ENCODE measurements at places on chromosomes 2 and 18.

DNA sequence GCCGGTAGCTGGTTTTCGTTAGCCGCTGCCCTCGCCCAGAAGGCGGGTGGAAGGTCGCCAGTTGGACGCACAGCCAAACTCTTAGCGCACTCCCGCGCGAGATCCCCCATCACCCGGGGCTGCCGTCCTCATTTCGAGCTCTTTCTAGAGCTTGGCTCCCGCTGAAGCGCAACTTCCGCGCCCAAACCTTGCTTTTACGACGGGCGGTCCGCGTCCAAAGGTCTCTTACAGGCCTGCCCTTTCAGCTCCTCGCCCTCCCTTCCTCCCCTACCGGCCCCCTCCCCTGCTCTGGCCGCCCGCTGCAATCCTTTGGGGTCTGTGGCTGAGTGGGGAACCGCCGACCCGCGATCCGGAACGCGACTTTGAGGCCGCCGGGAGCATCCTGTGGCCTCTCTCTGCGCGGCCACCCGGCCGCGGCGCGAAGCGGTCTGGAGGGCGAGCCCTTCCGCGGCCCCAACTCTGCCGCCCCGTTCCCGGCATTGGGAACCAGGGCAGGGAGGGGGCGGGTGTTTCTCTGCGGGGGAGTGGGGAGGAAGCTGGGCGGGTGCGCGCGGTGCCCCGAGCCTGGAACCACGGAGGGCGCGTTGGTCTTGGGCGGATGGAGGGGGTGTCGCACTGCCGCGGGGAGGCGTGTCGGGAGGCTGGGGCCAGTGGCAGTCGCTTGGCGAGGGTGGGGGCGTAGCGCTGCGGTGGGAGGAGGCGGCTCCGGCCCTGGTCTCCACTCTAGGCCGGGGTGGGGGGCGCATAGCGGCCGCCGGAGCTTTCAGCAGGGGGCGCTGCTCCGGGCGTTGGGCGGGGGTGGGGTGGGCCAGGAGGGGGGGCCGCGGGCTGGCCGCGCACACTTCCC lies at the start of gene GDF7:
Gene GDF7, plus strand, starts transcription at position 841 of the 847 bp plus-strand sequence. CDS start 96 bp downstream, outside the sequence.
- DNase-seq: no peak

DNA sequence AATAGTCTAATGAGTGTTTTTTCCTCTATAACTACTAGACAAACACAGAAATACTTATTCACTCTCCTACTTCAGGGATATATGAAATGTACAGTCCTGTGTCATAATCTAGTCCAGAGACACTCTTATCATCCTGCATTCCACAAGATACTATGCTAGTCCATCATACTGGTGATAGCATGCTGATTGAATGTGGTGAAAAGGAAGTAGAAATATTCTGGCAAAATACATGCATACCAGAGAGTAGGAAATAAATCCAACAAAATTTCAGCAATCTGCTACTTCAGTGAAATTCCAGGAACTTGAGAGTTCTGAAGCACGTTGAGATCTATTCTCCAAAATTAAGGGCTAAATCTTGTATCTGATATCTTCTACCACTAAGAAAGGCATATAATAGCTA lies 353.9 kb downstream of the PID1 start:
- DNase-seq: no peak

- no peak for DNase-seq
These were observed 62.7 kb upstream of the TANC1 start for GRCh38 chr2:158905784-158906183.

DNA sequence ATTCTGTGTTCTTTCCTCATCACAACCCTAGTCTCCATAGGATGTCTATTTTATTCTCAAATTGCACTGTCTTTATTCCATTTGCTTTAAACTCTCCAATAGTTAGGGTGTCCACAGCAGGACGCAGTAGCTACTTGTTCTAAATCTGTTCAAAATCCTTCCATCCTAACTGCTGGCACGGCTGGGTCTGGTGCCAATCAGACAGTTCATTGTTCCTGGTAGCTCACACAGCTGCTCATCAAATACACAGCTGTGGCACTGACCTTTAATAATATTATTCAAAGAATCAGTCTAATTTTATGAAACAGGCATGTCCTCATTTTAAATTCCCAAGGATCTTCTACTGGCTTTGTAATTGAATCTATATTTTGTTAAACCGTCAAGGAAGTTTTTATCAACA lies 59.7 kb upstream of the TMEFF2 start:
- no peak for DNase-seq

DNA sequence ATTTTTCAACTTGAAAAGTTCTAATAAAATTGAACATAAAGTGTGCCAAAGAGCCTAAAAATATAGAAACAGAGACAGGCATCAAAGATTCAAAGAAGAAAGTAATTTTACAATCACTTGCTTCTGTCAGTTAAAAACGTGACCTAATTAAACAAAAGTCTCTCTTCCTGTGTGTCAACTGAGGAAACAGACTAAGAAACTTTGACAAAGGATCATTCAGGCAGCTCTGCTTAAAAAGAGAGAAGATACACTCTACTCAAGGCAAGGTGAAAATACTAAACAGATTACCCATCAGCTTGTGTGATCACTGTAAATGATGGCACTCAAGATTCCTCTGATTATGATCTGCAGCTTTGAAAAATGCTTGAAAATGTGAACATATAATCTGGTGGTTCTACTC lies 47.8 kb downstream of the DYM start:
- DNase-seq: no peak

GRCh38 chr2:37456479-37456878 lies 112.0 kb downstream of the QPCT start:
- DNase-seq: peak; percentile 20

- DNase-seq: no peak
These were observed 11.5 kb upstream of the RNU2-63P start for GRCh38 chr2:88027697-88028389.

DNA sequence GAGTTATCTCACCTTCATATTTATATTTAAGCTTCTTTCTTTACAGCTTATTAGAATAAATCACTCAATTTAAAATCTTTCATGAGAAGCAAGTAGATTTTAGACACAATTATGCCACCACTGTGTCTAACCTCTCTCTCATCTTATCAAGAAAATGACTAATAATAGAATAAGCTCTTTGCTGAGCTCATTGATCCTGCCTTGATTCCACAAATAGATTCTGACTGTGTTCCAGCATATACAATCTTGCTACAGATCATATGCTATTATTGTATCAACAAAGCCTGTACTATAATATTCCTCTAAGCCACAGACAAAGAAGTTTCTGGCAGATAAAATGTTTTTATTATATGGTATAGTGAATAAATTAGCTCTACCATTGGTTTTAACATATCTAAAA lies 168.7 kb upstream of the GULP1 start:
- DNase-seq: no peak

- no peak for DNase-seq
These were observed 69.4 kb upstream of the CBLN2 start for GRCh38 chr18:72613534-72613930.

GRCh38 chr18:79662439-79662838 lies 17.2 kb upstream of the CTDP1 start:
- no peak for DNase-seq

DNA sequence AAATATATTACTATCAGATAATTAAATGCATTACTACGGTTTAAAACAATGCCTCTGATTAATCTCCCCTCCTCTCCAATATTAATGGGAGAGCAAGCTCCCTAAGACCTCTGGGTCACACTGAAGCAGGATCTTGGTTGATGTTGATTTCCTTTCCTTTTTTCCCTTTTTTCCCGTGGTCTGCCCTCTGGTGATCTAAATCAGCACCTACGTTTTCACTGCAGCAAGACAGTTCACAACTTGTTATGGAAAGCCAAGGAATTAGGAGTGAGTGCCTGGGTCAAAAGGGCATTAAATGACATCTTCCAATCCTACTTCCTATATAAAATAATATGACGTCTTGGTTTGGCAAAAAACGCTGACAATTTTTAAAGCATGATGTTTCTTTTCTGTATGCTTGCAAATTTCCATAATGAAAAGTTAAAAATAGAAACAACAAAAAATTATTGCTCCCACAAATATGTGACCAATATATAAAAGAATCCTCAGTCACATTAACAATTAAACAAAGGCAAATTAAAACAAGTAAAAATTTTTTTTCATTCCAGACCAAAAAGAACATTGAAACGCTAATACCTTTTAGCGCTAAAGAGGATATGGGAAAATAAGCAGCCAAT lies 7.9 kb upstream of the CFAP36 start:
- no peak for DNase-seq

- no peak for DNase-seq
These were observed 94.6 kb downstream of the CERS6 start for GRCh38 chr2:168550670-168551069.

DNA sequence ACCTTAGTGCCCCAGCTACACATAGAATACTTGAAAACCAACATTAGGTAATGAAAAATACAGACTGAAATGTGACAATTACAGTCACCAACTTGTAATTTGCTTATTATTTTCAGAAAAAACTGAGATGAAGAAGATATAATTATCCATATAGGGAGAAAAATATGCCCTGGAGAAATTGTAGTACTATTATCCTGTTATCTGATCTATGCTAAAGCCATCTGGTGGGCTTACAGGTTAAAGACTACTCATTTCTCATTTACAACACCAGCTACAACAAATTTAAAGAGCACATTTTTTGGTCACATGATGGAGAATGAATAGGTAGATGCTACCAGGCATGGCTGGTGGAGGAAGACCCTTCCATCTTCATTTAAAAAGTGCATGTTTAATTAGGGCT lies 79.6 kb upstream of the NYAP2 start:
- no peak for DNase-seq

GRCh38 chr2:160381425-160381951 lies 112.1 kb downstream of the RBMS1 start:
- DNase-seq: no peak

DNA sequence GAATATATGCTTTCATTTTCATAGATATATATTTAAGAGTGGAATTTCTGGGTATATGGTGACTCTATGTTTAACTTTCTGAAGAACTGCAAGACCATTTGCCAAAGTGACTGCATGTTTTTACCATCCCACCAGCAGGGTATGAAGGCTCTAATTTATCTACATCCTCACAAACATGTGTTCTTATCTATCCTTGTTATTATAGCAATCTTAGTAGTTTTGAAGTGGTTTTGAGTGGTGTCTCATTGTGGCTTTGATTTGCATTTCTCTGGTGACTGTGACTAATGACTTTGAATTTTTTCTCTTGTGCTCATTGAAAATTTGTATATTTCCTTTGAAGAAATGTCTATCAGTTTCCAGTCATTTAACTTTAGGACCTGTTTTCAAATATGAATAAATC lies 310.2 kb upstream of the NRP2 start:
- no peak for DNase-seq

- DNase-seq: no peak
These were observed 144.1 kb upstream of the SETBP1 start for GRCh38 chr18:44536619-44537018.

DNA sequence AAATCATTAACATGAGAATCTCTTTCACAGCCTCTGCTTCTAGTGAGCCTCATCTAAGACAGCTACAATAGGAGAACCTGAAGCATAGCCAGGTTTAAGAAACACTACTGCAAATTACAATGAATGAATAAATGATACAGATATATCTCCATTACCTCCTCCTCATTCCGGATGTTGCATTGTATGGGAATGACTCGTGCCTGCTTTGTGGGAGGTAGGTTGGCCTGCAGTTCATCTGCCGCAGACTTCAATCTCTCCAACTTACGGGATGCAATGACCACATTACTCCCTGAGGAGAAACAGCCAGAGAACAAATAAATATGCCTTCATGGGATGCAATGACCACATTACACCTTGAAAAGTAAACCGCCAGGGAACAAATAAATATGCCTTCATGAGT lies 15.4 kb downstream of the PECR start:
- no peak for DNase-seq

DNA sequence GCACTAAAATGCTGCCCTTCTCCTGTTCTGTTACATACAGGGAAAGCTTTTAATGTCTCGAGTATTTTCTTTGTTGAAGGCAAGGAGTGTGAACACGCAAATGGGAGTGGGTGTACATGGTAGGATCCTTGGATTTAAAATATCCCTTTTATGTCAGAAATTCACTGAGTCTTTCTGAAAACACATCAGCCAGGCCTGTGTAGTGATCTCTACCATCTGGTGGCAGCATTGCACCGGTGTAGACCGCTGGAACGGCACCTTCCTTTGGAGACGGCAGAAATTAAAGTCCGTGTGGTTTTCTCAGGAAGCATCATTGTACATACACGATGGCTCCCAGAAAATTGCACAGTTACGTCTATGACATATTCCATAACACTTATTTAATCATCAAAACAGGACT lies 515.8 kb downstream of the GALR1 start:
- no peak for DNase-seq

- no peak for DNase-seq
These were observed 119.1 kb upstream of the STPG4 start for GRCh38 chr2:47274054-47274782.

GRCh38 chr2:110124939-110125691 lies 9.5 kb upstream of the MALL start:
- DNase-seq: no peak

Data from activated CD8-positive, alpha-beta memory T cell treated with anti-CD3 and anti-CD28 coated beads, Interleukin-2, amount 50 U/mL, for 4 hours (primary cell).